ENCODE measurements at places on chromosomes 1 and 21.

DNA sequence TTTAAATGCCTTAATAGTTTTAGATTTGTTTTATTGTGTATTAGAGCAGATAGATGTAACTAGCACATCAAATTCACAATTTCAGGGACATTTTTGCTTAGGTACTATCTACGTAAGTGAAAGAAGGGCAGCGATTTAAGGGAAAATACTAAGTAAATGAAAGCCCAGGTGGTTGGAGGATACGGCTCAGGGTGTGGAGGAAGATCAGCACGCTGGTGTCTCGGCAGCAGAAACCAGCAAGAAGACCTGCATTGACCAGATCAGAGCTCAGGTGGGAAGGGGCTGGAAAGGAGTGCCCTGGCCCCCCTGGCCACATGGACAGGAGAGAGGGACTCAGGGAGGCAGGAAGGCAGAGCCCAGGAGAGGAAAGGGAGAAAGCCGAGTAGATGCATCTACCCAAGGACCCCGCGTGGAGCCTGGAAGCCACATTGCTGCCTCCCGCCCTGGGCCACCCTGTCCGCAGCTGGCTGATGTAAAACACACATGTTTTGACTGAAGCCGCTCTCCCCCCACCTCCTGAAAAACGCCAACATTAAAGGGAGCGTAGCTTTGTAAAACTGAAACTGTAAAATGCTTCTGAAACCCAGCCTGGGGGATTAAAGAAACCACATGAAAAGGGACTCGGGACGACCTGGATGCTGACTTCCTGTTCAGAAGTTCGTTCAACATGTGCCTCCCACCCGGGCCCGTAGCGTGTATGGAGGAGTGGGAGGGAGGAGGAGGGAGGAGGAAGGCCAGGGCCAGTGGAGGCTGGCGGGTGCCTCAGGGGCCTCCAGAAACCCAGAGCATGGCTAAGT is 72.6 kb upstream of the TARDBP start:
- DNase-seq, result no peak

DNA sequence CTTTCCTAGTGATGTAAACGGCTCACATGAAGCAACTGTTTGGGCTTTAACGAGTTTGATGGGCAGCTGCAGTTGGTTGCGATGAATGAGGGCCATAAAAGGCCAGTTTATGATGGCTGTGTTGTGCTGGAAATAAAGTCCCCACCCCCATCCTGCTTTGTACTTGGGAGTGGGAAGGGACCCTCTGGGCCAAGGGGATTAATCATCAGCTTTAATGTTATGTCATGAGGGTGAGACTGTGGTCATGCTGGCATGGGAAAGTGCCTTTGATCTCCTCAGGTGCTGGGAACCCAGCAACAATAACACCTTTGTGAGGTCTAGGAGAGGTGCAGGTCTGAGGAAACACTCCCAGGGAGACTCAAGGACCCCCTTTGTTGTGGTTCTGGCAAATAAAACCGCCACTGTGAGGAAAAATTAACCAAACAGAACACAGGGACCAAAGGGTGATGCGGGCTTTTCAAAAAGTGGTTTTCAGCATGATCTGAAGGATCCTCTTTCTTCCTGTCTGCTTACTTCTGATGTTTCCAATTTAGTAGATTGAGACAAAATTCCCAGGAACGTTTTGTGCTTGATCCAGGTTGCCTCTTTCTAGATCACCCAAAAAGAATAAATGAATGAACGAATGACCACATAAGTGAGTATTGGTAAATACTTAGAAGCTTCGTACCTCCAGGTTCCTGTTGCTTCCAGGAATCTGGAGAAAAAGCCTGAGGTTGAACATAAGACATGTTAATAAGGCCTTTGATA is 257.8 kb upstream of the HOOK1 start:
- no peak for DNase-seq

DNA sequence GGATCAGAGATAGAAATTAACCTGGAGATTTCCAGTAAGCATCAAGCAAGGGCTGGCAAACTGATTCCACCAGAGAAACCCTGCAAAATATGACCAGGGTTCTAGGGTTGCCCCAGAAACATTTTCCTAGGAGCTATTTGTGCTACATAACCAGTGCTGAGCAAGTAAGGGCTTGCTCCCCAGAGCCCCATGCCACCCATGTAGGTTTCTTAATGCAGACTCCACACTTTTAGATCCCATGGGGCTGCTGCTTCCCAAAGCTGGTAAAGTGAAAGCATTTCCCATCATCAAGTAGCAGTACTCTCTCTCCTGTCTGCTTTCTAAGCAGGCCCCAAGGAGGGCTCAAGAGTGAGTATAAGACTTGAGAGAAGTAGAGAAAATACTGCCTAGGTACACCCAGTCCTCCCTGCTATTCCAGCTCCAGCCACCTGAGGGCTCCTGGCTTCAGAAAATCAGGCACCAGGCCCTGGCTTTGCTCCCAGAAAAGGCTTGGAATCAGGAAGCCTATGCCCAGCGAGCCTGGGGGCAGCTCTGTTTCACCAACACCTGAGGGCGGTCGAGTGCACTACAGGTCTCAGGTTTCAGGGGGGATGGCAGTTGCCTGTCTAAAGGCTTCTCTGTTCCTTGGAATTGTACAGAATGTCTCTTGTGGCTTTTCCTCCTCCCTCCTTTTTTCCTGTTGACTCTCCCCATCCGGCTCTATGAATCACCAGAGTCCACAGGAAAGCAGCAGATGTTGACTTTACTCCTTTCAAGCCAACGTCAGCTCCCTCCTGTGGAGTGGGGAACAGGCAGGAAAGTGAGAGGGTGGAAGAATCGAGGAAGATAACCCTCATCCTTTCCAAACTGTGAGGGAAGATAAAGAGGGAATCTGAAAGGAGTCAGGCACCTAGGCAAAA is 6.2 kb upstream of the ANKRD35 start:
- DNase-seq, result peak; percentile 23

GRCh38 chr21:44354001-44354405 is 582 bp downstream of the TRPM2 start:
- DNase-seq, result no peak

- DNase-seq, result no peak
These were observed 18.0 kb downstream of the WDR4 start for GRCh38 chr21:42861311-42861847.

GRCh38 chr1:7529917-7530316 is 241.2 kb upstream of the VAMP3 start:
- no peak for DNase-seq

GRCh38 chr1:98962156-98962555 is 42.5 kb downstream of the PLPPR5 start:
- DNase-seq, result no peak

DNA sequence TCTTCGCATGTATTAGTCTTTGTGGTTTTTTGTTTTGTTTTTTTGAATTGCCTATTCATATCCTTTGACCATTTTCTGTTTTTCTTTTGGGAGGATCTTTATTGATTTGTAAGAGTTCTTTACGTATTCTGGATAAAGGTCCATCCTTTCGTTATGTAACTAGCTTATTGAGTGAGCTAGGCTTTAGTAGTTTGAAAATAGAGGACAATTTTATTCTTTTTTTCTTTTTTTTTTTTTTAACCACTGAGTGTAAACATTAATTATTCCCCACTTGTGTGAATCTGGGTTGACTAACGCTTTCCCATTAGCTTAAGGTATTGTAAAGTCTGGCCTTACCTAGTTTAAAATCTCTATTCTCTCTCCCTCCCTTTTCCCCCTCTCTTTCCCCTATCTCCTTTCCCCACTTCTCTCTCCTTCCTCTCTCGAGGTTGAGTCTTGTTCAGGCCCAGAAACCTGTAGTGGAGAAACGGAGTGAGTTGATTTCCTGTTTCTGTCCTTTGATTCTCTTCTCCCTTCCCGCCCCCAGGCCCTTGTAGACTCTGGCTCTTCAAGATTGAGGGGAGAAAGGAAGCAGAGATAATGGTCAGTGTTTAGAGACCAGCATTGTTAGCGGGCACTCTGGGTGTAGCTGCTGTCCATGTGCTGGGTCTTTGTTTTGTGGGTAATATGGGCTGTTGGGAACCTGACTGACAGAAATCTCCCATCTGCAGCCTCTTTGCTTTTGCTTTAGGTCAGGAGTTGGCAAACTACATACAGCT is 1.5 kb downstream of the MORC3 start:
- DNase-seq, result no peak

DNA sequence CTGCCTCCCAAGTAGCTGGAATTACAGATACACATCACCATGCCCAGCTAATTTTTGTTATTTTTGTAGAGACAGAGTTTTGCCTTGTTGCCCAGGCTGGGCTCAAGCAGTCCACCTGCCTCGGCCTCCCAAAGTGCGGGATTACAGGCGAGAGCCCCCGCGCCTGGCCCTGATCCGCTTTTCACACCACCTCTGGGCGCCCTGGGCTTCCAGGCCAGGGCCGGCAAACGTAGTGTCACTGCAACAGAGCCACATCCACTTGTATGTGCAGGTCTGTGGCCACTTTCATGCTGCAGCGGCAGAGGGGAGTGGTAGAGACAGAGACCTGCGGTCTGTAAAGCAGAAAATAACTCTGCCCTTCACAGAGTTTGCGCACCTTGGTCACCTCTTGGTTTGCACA is 29.5 kb downstream of the RRP1B start:
- no peak for DNase-seq

GRCh38 chr1:22615886-22616285 is 20.5 kb upstream of the C1QA start:
- DNase-seq, result no peak

GRCh38 chr1:199312626-199313025 is 673.8 kb downstream of the PTPRC start:
- DNase-seq, result no peak

DNA sequence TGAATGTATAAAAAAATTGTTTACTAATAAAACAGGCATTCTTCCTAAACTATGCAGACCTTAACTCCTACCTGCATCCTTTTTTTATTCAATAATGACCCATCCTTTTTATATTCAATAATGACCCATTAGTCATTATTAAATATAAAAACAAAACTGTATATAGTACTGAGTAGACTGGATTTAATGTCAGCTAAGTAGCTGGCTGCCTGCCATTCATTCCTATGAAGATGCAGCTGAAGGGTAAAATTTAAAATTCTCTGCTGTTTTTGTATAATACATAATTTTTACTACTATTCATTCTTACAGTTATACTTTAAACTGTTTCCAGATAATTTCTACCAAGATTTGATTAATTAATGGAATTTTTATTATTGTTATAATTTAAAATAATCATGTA is 79.3 kb downstream of the DENND1B start:
- no peak for DNase-seq

GRCh38 chr1:94322696-94323095 is 85.3 kb upstream of the ARHGAP29 start:
- no peak for DNase-seq

GRCh38 chr1:55071477-55071876 is 32.1 kb downstream of the PCSK9 start:
- DNase-seq, result no peak

GRCh38 chr1:3717041-3717714 is 35.1 kb upstream of the CCDC27 start:
- no peak for DNase-seq

DNA sequence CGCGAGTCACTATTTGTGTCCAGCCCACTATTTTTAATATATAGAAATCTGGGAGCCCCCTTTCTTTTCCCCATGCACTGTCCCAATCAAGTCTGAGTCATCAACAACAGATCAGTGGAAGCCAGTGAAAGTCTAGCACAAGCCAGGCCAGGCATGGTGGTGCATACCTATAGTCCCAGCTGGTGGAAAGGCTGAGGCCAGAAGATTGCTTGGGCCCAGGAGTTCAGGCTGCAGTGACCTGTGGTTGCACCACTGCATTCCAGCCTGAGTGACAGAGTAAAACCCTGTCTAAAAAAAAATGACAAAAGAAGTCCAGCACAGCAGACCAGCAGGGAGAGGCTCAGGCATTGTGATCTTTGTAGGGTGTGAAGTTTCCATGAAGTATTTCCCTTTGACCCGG is 9.0 kb upstream of the RPL5 start:
- DNase-seq, result no peak

DNA sequence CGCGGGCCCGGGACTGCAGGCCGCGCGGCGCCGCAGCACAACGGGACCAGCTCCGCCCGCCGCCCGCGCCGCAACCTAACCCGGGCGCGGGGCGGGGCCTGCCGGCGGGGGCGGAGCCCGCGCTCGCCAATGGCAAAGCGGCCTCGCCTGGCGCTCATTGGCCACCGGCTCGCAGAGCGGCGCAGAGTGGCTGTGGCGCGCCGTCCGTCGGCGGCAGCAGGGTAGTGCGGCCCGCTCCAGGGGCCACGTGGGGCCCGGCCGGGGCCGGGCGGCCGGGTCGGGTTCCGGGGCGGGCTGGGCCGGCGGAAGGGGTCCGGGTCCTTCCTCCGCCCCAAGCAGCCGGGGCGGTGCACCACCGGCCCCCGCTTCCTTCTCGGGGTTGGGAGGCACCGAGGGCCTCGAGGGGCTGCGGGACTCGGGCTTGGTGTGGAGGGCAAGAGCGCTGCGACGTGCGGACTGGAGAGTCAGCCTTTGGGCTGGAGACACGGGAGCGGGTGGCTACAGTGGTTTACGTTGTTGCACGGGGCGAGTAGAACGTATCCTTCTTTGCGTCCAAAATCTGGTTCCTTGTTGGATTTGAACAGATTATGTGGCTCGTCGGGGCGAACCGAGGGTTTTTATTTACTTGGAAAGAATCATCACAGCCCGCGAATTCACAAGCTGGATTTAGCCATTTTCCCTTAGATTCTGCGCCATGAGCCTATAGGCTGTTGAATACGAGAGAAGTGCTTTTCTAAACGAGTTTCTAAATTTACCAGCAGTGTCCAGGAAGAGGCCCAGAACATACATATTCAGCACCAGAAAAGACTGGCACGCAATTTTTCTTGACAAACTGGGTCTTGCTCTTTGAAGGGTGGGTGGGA is at the start of gene SRM:
SRM (minus strand) TSS at position 51 of the 863 bp plus-strand sequence. CDS start 75 bp downstream, outside the sequence.
- peak; percentile 89 for DNase-seq

DNA sequence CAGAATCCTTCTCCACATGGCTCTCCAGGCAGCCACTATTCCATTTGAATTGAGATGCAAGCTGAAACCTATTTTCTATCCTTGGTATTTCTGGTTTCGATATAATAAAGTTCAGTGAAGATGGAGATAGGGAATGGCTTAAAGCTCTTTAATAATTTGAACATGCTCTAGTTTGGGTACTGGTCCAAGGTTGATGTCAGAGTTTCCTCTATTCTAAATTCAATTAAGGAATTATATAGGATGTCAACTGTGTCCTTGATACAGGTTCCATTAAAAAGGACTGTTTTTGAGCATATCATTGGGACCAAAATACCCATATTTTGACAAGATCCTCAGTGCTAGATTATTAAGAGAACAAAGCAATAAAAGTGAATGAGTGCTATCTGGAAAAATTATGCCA is 245.3 kb downstream of the SPATA17 start:
- DNase-seq, result no peak

GRCh38 chr1:205689479-205689878 is 9.2 kb upstream of the SLC45A3 start:
- DNase-seq, result no peak

DNA sequence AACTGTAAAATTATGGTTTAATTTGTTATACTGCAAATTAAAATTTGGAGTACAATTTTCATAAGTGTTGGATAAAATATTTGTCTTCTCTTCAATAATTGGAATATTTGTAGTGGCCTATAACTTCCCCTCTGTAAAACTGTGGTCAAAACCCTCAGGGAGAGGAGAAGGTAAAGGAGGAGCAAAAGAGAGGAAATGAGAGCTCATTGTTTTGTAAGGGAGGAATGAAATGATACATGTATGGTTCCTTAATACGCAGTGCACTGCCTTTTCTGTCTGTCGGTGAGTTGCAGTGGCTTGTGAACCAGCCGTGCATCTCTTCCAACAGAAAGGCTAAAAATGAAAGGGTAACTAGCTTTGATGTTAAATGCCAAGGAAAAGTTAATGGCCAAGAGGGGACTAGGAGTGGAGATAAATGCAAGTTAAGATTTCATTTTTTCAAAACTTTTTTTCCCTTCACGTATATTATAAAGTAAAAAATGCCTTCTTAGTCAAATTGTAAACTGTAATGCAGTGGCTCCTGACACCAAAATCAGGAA is 26.4 kb downstream of the LRRC8D start:
- DNase-seq, result no peak

Measured in activated T-helper 1 cell treated with Interleukin-2 at 50 U/mL for 16 hours (primary cell).